IMR-90 (cell line): ENCODE measurements at places on chromosomes 1 and 21.

GRCh38 chr1:40531381-40532061, at the start of gene ZNF684:
Gene ZNF684, plus strand, starts transcription at chr1:40531637. Its CDS starts 1,530 bp downstream, at chr1:40533167.
- peak; percentile 95 for DNase-seq

- DNase-seq = no peak
Observed at GRCh38 chr1:115413621-115414020, 75.6 kb upstream of the NGF start.

DNA sequence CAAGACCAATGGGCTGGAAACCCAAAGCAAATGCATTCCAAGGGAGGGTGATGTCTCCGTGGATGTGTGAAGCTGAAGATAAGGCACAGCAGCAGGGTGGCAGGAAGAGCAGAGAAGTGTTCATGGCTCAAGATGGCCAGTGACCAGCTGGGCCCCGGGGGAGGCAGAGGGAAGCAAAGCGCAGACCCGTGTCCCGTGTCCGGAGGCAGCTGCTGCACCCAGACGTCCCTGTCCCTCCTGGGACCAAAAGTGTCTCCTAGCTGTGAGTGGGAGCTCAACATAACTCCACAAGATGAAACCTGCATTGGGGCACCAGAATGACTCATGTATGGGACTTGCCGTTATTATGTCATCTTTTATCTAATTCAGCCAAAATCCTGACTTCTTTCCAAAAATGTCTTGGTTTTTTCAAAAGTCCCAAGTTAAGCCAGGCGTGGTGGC, 118.2 kb downstream of the RIPK4 start:
- DNase-seq = peak; percentile 78

- DNase-seq = no peak
Observed at GRCh38 chr1:30798389-30799232, 41.0 kb upstream of the LAPTM5 start.

DNA sequence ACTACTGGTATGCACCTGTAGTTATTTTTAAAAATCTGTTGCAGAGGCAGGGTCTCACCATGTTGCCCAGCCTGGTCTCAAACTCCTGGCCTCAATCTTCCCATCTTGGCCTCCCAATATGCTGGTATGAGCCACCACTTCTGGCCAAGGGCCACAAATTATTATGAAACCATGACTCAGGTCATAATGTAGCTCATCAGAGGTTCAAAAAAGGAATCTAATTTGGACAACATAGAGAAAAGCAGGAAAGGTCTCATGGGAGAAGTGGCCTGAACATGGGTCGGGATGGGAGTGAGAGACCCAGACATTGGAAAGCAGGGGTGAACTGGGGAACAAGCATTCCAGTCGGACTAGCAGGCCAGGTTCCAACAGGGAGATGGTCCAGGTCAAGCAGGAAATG, 45.2 kb upstream of the C1orf198 start:
- peak; percentile 28 for DNase-seq

DNA sequence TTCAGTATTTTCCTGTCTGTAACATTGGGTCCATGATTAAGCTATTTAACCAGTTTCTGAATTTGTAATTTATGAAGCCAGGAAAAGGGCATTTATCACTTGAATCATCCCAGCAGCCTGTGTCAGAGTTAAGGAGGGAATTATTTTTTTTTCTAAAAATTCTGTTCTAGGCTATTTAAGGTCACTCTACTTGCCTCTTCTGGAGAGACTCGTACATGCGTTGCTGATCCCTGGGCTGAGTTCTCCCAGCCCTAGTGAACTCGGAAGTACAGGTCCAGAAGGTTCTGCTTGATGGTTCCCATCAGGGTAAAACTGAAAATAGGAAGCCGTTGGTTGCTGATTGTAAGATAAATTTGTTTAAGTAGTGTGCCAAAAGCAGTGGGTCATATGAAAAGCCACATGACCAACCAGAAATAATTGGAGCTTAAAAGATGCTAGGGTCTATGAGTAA, 90.7 kb downstream of the GPR88 start:
- peak; percentile 14 for DNase-seq

- DNase-seq = no peak
Observed at GRCh38 chr1:179825206-179825605, 52.4 kb downstream of the TOR1AIP2 start.

GRCh38 chr21:41166884-41167283, 1.1 kb upstream of the BACE2 start:
- no peak for DNase-seq
